Placental epithelial cell (primary cell): ENCODE measurements at places on chromosomes 4 and X. TPM values are rescaled to one million over a fixed set of nuclear protein-coding genes. Genes with fewer than 3 reads are reported as not detected.

The RHOH gene
- 1.2 and 1.4 TPM in 2 replicates for total RNA-seq

The STPG2 gene
- total RNA-seq = 0.76 and 1.2 TPM in 2 replicates

The CT47A7 gene
- total RNA-seq = not detected in 2 replicates

The ZAR1 gene
- 0.33 and 0.79 TPM in 2 replicates for total RNA-seq

The ASB11 gene
- total RNA-seq = not detected in 2 replicates

The GLRA2 gene
- not detected in 2 replicates for total RNA-seq

The GPRASP1 gene
- 1.3 and 3.9 TPM in 2 replicates for total RNA-seq
